ENCODE measurements at places on chromosomes 2 and 18.

DNA sequence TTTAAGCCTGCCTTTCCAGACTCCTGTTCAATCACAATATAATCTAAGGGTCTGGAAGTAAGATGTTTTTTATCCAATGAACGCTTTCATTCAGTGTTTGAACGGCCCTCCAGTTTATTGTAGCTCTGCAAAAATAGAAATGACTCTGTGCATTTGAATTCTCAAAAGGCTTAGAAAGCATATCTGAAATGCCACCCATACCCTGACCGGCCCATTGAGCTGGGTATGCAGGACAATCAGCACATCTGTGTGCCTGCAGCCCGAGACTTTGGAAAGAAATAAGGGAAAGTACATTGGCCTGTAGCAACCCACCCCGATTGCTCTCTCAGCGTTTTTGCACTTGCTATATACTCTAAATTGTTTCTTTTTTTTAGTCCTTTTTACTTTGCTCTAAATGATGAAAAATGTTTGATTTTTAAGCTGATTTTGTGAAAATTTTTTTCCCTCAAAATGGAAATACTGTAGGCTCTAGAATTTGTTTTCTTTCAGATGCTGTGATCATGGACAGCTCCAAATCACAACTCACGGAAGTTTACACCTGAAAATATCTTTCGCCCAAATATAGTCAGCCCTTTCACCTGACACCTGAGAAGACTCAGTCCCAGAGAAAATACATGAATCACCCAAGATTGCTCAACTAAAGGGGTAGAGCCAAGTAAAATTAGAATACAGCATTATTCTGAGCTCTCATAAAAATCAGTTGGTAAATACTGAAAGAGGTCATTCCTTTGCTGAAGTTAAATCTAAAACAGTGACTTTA, 194.5 kb upstream of the SIX3 start:
- no peak for DNase-seq

DNA sequence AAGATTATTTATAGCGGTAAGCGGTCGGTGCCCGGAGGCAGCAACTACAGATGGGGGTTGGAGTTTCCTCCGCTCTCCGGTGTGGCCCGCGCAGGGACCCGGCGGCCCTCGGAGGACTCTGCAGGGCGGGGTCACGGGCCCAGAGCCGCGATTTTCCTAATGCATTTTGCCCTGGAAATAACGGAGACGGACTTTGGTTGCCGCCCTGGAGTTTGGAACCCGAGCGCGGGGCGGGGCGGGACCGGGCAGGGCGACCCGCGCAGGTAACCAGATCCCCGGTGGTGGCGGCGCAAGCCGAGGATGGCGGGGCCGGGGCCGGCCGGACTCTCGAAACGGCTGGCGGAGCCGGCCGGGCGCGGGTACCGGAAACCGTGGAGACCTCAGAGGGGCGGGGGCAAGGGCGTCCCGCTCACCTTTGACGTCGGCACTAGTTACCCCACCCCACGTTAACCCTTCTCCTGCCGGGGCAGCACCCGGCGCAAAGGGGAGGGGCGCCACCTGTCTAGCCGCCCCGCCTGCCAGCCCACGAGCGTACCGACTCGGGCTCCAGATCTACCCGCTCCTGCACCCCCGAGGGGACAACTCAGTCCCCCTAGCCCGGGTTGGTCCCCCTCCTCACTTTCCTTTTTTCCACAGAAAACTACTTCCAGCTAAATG, 2.9 kb downstream of the CYP26B1 start:
- no peak for DNase-seq

- DNase-seq, result no peak
These were observed 1.4 kb upstream of the ZNF804A start for GRCh38 chr2:184596819-184597411.

- DNase-seq, result no peak
These were observed 46.8 kb upstream of the TTC21B start for GRCh38 chr2:166000401-166000800.

DNA sequence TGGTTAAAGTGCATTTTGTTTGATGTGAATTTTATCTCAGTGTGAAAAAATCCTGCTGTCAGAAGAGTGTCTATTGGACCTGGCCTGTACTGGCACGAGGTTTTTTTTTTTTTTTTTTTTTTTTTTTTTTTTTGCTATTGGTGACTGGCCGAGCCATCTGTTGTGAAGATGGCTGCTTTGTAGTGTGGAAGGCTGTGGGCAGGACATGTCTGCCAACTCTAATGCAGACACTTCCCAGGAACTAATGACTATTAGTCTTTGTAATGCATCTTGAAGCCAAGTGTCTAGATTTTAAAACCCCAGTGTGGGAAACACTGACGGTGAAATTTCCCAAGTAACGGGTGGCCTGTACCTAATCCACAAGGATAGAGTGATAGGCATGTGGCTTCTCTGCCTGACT, 34.3 kb downstream of the ZAP70 start:
- no peak for DNase-seq

Data from CD4-positive, alpha-beta memory T cell (primary cell).